Psoas muscle (tissue), 8 donors: ENCODE measurements at places on chromosomes 6 and 20.

DNA sequence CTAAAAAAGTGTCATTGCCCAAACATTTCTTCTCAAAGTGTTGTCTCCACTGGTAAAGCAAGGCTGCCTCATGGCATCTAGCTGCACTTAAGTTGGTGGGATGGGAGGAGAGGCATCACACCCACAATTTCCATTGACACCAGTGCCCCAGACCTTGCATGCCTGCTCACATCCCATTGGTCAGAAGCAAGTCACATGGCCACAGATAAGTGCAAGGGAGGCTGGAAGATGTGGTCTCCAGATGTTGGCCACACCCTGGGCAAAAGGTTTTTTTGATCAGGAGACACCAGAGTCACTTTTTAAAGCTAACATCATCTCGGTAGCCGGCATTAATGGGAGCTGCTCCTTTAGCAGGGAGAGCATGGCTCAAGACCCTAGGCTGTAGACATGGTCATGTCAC is 157.1 kb upstream of the CST7 start:
- peak; percentile 4 for DNase-seq

DNA sequence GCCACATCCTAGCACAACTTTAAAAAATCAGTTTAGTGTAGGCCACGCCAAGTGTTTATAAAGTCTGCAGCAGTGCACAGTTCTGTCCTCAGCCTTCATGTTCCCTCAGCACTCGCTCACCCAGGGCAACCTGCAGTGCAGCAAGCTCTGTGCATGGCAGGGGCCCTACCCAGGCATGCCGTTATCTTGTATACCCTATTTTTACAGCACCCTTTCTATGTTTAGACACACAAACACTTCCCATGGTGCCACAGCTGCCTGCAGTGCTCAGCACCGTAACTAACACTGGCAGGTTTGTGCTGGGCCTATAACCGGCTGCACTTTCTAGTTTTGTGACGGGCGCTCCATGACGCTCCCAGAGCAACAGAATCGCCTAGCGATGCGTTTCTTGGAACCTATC is 43.8 kb downstream of the ZBTB46 start:
- no peak for DNase-seq

- DNase-seq: no peak
Measured at GRCh38 chr6:10598084-10598960, 77.2 kb downstream of the GCNT2 start.

GRCh38 chr6:31139599-31139998 is 733 bp upstream of the PSORS1C2 start:
- no peak for DNase-seq

DNA sequence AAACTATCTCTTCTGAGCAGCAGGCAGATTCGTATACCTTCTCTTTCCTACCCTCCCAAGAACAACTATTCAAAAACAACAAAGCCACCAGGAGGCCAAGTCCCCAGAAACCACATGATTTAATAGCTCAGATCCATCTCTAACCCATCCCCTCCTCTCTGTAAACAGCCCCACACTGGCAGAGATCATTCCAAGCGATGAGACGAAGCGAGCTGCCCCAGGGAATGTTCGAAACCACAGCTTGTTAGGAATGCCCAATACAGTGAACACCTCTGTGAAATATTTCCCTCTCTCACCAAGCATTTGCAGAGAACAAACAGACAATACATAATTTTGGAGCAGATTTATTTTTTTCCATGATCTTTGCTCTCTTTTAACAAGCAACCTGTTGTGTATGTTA is 231.8 kb downstream of the SOD2 start:
- no peak for DNase-seq

GRCh38 chr6:44737829-44738528 is 350.5 kb downstream of the CDC5L start:
- no peak for DNase-seq

GRCh38 chr20:63829945-63830835 is 874 bp downstream of the ZBTB46 start:
- no peak for DNase-seq

GRCh38 chr6:94487371-94487770 is 1068.0 kb upstream of the EPHA7 start:
- DNase-seq: no peak

DNA sequence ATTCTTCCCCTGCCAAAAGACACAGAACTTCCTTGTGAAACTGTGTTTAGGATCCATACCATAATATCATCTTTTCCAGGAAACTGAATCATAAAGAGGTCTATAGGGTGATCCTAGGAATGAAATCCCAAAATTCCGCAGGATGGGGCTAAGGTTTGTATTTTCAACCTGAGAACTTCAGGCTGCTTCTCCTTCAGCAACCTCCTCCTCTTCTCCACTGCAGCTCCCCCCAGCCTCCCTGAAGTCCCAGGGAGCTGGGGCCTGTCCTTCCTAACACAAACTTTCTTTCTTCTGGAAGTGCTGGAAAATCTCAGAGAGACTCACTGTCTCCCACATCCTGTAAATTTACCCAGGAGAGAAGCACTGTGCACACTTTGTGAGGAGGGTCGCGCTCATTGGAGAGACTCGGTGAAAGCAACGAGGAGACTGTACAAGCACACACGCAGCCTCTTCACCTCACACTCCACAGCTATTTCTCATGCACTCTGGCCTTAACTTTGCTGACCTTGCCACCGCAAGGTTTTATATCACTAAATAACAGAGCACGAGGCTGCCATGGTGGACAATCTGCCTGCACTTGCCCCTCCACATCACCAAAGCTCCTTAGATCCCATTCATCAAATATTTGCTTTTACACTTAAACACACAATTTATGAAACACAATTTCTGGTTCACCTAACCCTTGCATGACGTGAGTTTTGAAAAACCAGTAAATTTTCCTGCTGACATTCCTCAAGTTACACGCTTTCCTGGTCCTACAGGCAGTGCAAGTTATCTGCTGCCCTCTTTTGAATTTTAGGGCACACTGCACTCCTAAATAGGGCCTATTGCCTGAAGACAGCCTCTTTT is 14.3 kb downstream of the ID4 start:
- DNase-seq: no peak

DNA sequence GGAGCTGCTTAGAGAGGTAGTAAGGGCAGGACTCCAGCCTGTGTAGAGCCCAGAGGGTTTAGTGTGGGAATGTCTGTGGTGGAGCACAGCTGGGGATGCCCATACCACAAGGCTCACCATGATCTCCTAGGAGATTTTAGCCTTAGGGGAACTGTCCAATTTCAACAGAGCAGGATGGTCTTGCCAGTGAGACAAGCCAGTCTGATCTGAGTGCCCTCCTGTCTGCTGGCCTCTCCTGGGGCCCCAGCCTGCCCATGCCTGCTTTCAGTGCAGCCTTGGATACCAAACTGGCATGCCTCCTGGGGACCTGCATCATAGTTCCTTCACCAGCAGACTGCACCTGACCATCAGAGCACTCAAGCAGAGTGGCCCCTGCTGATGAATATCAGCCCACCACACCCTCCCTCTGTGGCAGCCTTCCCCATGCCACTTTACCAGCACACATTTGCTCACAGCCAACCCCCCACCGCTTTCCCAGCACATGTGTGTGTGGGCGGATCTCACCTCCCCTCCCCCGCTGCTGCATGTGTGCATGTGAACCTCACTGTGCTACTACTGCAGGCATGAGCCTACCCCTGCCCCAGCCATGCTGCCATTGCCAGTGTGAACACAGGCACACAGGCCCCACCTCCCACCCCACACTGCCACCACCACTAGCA is 7.9 kb upstream of the TREM1 start:
- DNase-seq: no peak

- no peak for DNase-seq
Measured at GRCh38 chr20:46850896-46851295, 43.7 kb upstream of the EYA2 start.

DNA sequence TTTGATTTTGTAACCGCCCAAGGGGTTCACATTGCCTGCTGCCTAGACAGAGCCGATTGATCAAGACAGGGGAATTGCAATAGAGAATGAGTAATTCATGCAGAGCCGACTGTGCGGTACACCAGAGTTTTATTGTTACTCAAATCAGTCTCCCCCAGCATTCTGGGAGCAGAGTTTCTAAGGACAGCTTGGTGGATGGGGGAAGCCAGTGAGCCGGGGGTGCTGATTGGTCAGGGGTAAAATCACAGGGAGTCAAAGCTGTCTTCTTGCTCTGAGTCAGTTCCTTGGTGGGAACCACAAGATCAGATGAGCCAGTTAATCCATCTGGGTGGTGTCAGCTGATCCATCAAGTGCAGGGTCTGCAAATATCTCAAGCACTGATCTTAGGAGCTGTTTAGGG is 60.0 kb upstream of the EZR start:
- DNase-seq: no peak
